Effector memory CD4-positive, alpha-beta T cell (primary cell): ENCODE measurements at places on chromosomes 2 and 18.

GRCh38 chr2:85999061-85999831 is 106.4 kb downstream of the POLR1A start:
- DNase-seq: no peak
- no peaks in the 10 kb centered on the region for H3K36me3 ChIP-seq
- H3K4me1 ChIP-seq: peaks cover 21% of the 10 kb centered on the region
- H3K27ac ChIP-seq: peak overlapping the region; percentile 26
- H3K4me3 ChIP-seq: no peak overlapping the region
- no peaks in the 10 kb centered on the region for H3K27me3 ChIP-seq

- no peaks in the 10 kb centered on the region for H3K36me3 ChIP-seq
- no peak for DNase-seq
- no peaks in the 10 kb centered on the region for H3K27me3 ChIP-seq
- H3K27ac ChIP-seq: no peak overlapping the region
- no peak overlapping the region for H3K4me3 ChIP-seq
Observed at GRCh38 chr2:42137125-42137841, 31.9 kb upstream of the EML4 start.

DNA sequence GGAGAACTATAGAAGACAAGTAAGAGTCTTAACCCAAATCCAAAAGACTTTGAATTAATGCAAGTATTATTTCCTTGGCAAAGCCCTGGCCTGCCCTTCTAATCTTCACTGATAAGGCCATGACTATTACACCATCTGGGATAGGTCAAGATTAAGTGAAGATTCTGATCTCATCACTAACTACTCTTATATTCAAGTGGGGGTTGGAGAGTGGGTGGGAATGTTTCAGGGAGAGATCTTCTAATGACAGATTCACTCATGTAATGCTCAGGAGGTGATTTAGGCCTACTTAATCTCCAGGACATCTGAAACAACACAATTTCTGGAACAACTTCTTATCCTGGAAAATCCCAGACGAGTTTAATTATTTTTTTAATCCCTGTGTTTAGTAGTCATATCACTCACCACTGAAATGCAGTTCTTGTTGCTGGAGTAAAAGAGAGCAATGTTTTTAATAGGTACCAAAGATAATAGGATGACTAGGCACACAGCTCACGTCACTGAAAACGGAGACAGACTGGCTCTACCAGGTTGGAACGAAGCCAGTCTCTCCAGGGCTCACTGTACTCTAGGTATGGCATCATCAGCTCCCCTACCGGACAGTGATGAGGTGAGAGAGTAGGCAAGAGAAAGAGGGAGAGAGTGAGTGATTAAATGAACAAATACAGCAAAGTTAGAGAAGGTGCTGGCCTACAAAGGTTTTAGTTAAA is 133.1 kb downstream of the NCKAP5 start:
- H3K36me3 ChIP-seq: no peaks in the 10 kb centered on the region
- no peaks in the 10 kb centered on the region for H3K4me1 ChIP-seq
- no peak overlapping the region for H3K4me3 ChIP-seq
- DNase-seq: no peak
- H3K27ac ChIP-seq: no peak overlapping the region

- no peak overlapping the region for H3K4me3 ChIP-seq
- no peaks in the 10 kb centered on the region for H3K4me1 ChIP-seq
- H3K27ac ChIP-seq: no peak overlapping the region
- DNase-seq: no peak
- H3K27me3 ChIP-seq: no peaks in the 10 kb centered on the region
Observed at GRCh38 chr2:67255933-67256615, 141.1 kb upstream of the ETAA1 start.

GRCh38 chr2:25400169-25400568 is 58.4 kb upstream of the DNMT3A start:
- DNase-seq: no peak
- H3K27ac ChIP-seq: no peak overlapping the region
- no peak overlapping the region for H3K4me3 ChIP-seq
- H3K4me1 ChIP-seq: no peaks in the 10 kb centered on the region

- H3K4me1 ChIP-seq: no peaks in the 10 kb centered on the region
- no peaks in the 10 kb centered on the region for H3K36me3 ChIP-seq
- no peak overlapping the region for H3K27ac ChIP-seq
- H3K4me3 ChIP-seq: no peak overlapping the region
- no peaks in the 10 kb centered on the region for H3K27me3 ChIP-seq
Observed at GRCh38 chr2:137950238-137950637, 14.0 kb upstream of the HNMT start.

DNA sequence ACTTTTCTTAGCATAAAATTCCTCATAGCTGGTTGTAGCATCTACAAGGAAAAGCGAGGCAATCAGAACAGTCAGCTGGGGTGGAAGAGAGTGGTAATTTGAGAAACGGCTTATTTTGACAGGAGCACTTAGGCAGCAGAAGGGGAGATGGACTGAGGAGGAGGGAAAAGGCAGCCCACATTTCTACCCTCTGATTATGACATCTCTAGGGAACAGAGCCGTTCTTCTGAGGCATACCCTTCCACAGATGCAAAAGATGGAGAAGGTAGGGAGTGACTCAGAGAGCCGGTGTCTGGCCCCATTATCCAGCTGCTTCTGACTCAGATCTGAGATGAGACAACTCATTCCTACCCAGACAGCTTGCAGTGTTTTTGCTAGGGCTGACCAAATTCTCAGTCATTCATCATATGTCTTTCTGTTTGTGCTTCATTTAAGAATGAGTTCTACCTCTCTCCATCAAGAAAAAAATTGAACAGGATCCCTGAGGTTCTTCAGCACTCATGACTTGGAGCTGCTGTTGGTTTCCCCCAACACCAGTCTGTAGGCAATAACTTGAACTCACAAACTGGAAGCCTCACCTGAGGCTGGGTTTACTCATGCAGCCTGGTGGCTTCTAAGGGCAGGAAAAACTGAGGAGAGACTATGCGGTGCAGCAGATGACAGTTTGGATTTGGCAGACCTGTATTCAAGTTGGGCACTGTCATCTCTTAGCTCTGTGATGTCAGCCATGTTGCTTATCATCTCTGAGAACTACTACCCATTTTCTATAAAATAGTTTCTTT is 15.9 kb upstream of the SEC11C start:
- H3K27ac ChIP-seq: no peak overlapping the region
- H3K4me1 ChIP-seq: no peaks in the 10 kb centered on the region
- H3K36me3 ChIP-seq: no peaks in the 10 kb centered on the region
- H3K27me3 ChIP-seq: peaks cover 2% of the 10 kb centered on the region
- DNase-seq: no peak

DNA sequence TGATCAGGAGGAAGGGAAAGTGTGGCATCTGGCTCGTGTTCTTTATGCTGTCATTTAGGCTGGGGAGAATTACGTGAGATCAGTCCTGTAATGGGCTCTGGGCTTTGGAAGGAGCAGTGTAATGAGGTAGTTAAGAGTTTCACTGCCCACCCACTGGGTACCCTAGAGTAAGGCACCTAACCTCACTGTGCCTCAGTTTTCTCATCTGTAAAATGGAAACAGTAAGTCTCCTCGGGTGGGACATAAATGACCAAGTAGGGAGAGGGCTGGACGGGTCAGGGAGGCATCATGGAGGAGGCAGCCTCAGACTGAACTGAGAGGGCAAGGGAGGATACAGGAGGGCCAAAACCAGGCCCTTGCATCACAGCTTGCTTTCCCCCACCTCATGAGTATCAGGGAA is 97.3 kb upstream of the MCFD2 start:
- no peaks in the 10 kb centered on the region for H3K4me1 ChIP-seq
- peaks cover 61% of the 10 kb centered on the region for H3K36me3 ChIP-seq
- no peak overlapping the region for H3K4me3 ChIP-seq
- no peak for DNase-seq
- no peaks in the 10 kb centered on the region for H3K27me3 ChIP-seq
- H3K27ac ChIP-seq: no peak overlapping the region
